ENCODE measurements at places on chromosomes 4 and X.

- DNase-seq = no peak
These were observed 398.3 kb downstream of the PRDM5 start for GRCh38 chr4:120524237-120524636.

- DNase-seq = no peak
These were observed 390.7 kb downstream of the GBA3 start for GRCh38 chr4:23083391-23083790.

DNA sequence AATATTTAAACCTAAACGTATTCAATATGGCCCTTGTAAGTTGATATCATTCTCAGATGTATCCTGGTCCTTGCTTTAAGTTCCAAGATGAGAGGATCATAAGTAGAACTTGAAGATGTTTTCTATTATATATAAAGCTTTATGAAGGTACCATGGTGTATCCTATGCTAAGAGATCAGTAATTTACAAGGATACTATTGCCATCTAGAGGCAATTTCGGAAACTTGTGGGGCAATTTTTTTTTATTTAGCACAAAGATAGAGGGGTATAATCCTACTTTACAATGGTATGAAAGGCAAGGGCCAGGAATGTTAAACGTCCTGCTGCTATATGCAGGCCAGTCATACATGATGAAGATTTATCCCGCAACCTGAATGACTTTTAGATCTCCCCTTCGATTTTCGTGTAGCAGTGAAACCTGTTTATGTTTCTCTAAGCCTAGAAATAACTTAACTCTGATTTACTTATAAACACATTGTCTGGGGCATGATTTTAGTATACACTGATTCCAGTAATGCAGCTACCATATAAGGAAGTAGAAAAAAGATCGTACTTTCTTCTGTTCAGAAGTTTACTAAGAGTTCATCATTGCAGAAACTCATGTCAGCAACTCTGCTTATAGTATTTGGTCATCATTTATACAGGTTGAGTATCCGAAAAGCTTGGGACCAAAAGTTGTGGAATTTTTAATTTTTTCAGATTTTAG, 2.6 kb downstream of the SLC25A31 start:
- no peak for DNase-seq

GRCh38 chrX:7028246-7028645, 119.3 kb upstream of the STS start:
- DNase-seq = no peak

DNA sequence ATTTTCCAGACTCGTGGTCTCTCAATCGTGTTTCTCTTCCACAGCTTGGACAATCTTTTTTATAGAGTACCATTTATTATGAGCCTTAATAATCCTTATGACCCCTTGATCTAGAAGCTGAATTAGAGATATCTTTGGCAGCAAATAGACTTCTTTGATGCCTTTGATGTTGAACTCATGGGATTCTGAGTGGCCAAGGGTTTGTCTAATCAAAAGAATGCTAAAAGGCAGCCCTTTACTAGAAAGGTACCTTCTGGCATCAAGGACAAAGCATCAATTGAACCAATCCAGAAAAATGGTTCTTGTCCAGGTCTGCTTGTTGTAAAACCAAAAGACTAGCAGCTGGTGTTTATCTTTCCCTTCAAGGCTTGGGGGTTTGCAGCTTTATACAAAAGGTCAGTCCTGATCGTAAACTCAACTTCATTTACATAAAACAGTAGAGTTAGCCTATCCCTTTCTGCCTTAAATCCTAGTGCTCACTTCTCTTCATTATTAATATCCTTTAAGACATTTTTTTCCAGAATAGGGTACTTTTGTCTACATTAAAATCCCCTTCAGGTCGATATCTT, 411.3 kb downstream of the FAT4 start:
- DNase-seq = no peak

GRCh38 chr4:37684154-37684553, 2.0 kb downstream of the RELL1 start:
- DNase-seq = no peak

DNA sequence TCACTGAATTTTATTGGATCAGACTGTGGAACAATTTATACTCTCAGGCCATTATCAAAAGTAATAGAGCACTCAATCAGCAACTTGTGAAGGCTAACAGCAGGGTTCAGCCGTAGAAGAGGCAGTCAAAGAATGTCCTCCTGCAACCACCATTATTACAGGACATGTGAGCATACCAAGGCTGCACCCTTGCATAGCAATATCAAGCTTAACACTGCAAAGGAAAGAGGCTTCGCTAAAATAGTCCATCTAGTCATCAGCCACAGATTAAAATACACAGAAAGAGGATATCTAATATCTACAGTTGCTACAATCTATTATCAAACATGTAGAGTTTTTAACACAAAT, 42.9 kb upstream of the TMPRSS11B start:
- DNase-seq = no peak

GRCh38 chrX:52979993-52980392, 21.7 kb upstream of the FAM156A start:
- DNase-seq = no peak

- DNase-seq = peak; percentile 39
These were observed 924 bp downstream of the EPHA5 start for GRCh38 chr4:65669111-65670019.

GRCh38 chr4:26938516-26938915, 77.9 kb downstream of the STIM2 start:
- no peak for DNase-seq

GRCh38 chrX:38699121-38699520, 102.1 kb upstream of the MID1IP1 start:
- no peak for DNase-seq

DNA sequence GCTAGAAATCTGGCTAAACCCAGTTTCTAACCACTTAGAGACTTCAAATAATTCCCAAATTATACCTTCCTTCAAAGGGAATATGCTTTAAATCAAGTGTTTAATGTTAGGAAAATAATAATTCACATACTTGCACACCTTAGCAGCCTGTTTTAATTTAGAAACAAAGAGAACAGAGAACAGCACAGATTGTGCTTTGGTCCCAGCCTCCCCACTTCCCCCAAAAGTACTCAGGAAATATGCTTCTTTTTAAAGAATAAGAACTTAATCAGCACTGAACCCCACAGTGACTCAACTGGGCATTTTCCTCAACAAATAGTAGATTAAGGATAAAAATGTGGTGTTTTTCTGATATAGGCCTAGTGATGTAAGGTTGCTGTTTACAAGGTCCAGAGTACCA, 295.8 kb downstream of the GBA3 start:
- no peak for DNase-seq
